ENCODE measurements at places on chromosomes 4 and X.
A peak's percentile ranks its signal among the peaks of the same experiment; 100 is the strongest.

GRCh38 chr4:83852085-83852451 lies 316.2 kb downstream of the GPAT3 start:
- no peak for DNase-seq

GRCh38 chr4:94576210-94576609 lies 124.5 kb downstream of the PDLIM5 start:
- no peak for DNase-seq

- DNase-seq, result no peak
Observed at GRCh38 chr4:98377559-98377958, 116.4 kb downstream of the RAP1GDS1 start.

DNA sequence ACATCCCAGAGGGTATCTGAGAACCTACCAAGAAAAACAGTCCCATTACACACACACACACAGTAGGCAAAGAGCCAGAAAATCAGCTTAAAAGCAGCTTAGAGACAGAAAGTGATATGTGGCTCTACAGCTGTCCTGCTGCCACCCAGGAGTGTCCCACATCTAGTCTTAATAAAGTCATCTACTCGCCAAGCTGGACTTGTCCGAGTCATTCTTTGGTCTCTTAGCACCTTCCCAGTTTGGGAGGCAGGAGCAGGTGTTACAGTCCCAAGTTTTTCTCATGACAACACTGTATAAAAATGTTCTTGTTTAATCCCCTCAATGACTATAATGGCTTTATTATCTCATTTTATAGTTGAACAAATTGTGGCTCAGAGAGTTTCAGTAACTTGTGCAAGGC lies 252.5 kb upstream of the CASK start:
- no peak for DNase-seq

GRCh38 chr4:148057516-148057915 lies 325.6 kb downstream of the ARHGAP10 start:
- no peak for DNase-seq

DNA sequence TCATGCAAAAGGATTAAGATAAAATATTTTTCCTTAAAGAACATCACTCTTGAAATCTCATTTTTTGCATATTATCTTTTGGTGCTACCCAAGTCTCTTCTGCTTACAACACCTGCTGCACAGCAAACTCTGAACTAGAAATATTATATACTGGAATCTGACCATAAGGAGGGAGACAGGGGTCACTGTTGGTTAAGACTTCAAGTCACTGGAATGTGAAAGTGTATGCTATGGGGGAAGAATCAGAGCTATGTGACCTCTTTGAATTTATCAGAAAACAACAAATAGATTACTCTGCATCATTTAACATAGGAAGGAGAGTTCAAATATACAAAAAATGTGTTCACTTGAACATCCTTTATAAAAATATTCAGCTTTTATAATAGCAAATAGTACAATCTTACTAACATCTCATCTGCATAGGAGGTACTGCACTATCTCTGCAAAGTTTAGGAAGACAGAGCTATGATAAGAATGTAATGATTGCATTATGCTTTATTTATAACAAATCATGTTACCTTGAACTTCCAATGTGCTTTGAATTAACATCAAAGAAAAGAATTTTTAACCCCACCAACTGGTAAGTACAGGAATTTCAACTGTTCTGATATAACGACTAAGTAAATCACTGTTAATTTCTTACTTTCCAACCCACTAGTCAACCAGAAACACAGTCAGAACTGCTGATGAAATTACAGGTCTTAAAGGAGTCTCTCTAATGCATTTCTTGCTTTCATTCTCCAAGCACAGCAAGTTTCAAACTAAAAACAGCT lies 69.8 kb downstream of the ZNF827 start:
- no peak for DNase-seq

- no peak for DNase-seq
Observed at GRCh38 chr4:119142833-119143232, 7.2 kb downstream of the MYOZ2 start.

- no peak for DNase-seq
Observed at GRCh38 chrX:56986138-56986537, 9.2 kb downstream of the SPIN3 start.

GRCh38 chr4:80566203-80566872 lies 230.8 kb downstream of the CFAP299 start:
- DNase-seq, result no peak

GRCh38 chr4:32775049-32775448 lies 2054.9 kb downstream of the PCDH7 start:
- DNase-seq, result no peak

DNA sequence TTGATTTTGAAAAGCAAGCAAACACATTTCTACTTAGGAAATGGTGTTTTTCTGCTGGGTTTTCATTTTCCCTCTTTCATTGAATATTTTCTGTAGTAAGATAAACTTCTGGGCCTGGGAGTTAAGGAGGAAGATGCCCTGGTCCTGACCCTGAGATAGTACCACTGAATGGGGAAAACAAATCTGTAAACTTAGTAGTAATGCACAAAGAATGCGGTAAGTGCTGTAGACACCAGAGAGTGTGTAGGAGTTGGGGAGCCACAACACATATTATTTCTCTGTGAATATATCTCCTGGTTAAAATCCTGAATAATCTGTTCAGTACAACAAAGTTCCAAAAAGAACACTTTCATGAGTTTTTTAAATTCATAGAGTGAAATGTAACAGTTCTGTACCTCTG lies 178.3 kb downstream of the MAPK10 start:
- no peak for DNase-seq

DNA sequence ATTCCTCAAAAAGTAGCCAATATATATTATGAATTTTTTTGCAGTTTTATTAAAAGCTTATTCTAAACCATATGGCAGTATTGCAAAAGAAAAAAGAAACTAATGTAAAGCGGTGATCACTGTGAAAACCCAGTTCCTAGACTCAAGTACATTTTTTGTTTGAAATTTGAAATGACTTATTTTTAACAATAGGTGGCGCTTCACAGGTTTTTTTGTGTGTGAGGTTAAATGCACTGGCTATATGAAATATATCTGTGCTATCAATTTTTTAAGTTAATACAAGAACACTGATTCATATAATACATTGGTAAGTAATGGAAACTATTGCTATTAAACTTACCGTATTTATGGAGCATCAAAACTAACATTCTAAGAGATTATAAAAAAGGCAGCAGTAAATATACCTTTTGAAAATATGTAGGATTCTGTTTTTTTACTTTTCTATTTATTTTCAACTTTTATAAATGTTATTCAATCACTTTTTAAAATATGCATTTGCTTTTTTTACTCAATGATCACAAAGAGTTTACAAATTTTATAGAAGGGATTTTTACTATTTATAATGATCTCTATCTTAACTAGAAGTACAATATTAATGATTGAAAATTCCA lies 5.6 kb upstream of the SPRY1 start:
- no peak for DNase-seq

- DNase-seq, result no peak
Observed at GRCh38 chr4:41822325-41822724, 73.8 kb upstream of the PHOX2B start.

DNA sequence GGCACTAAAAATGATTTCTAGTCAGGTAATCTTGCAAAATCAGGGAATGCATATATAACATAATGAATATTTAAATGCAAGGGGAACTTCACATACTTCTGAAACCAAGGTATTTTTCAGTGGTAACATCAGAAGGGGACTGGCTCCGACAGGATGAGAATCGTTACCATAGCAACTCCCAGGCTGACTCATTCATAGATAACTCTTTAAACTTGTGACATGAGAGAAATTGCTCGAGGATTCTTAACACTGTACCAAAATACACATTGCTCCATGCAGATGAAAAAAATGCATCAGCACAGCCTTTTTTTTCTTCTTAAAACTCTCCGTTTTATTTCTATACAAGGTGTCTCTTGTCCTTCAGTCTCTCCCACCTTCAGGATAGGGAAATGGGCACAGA lies 114.3 kb downstream of the GABRB1 start:
- DNase-seq, result no peak

GRCh38 chr4:80560337-80560736 lies 224.8 kb downstream of the CFAP299 start:
- no peak for DNase-seq

GRCh38 chr4:1612278-1613098 lies 71.6 kb downstream of the FAM53A start:
- no peak for DNase-seq

- DNase-seq, result no peak
Observed at GRCh38 chrX:87679849-87680248, 162.2 kb downstream of the KLHL4 start.

GRCh38 chrX:131975851-131976250 lies 47.3 kb upstream of the STK26 start:
- no peak for DNase-seq

DNA sequence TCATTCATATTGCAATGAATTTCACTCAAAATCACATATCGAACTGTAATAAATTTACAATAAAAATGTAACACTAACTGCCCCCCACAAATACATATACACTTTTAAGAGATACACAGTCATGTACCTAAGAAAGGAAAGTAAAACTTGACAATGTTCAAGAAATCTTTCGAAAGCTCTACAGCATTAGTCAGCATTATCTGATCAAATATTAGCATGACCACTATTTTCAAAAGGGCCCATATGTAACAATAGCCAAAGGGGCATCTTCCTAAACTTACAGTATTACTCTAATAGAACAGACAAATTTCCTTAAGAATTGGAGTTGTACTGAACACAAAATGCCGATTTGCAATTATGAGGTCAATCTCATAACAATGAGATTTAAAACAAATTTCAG lies 51.8 kb downstream of the STX18 start:
- no peak for DNase-seq

DNA sequence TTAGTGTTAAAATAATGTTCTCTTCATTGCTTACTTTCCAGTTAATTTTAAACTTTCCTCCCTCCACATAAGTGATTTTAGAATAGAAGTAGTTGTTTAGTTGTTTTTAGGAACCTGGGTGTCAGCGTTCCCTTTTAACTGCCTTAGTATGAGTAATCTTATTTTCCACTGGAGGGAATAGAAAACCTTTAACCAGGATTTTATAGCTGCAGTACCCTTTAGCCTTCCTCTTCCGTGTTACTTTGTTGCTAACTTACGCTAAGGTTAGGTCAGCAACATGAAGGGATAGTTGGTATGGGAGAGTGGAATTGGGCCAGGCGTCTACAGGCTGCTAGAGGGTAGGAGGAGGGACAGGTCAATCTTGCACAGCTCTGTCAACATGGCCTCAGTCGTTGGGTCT lies 31.5 kb downstream of the SMS start:
- no peak for DNase-seq

GRCh38 chrX:47573341-47574075 lies 8.7 kb upstream of the TIMP1 start:
- peak; percentile 80 for DNase-seq

- no peak for DNase-seq
Observed at GRCh38 chr4:142155347-142155746, 519.0 kb downstream of the IL15 start.

DNA sequence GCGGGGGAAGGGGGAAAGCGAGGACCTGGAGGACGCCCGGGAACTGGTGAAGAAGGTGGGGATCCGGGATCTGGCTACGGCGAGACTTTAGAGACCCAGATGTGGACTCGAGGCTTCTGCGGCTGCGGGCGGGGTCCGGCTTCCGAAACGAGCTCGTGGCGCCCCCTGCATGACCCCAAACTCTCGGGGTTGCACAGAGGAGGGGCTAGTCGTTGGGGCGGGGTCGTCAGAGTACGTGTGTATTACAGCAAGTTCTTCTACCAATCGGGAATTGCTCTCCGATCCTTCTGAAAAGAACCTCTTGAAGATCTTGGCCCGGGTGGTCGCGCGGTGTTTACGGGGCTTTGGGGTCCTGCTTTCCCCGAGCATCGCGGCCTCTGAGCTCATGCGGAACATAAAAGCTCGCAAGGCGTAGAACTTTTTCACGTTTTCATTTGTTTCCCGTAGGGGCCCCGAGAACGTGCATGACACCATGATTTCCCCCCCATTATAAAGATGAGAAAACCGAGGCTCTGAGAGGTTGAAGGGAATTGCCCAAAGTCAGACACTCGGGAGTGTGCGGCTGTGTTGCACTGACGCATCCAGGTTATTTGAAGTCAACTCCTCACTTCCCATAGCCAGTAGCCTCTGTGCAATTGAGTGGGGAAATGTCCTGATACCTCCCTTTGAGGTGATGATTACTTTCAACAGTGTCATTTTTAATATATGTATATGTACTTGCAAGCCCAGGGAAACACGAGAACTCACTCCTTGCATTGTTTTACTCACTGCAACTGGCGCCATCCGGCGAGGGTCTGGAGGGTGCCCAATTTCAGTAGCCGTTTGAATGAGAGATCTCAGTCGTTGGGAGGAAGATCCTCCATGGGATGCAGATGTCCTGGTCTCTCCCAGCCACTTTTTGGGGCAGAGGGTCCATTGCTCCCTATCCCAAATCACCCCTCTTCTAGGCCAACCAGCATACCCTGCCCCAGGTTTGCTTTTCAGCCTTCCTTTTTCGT lies at the start of gene BEND4:
Gene BEND4 (minus strand): TSS at position 149 of the 998 bp plus-strand sequence. CDS start 512 bp downstream, outside the sequence.
- DNase-seq, result no peak

GRCh38 chr4:52911684-52912294 lies 49.7 kb downstream of the RASL11B start:
- no peak for DNase-seq

DNA sequence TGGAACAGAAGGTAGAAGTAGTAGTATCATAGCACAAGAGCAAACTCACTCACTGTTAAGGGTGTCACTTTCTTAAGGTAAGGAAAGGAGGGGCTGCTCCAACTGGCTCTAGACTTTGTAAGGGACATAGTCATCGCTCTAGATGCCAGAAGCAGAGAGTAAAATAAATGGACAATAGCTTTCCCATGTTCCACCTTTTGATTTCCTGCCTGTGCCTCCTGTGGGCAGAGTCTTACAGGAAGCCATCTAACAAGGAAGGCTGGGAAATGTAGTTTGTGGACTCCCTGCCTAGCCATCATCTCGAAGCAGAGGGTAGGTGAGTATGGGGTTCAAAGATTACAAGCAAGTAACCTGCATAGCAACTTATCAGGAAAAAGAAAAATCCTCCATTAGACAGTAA lies 1.7 kb upstream of the METTL14 start:
- DNase-seq, result no peak

DNA sequence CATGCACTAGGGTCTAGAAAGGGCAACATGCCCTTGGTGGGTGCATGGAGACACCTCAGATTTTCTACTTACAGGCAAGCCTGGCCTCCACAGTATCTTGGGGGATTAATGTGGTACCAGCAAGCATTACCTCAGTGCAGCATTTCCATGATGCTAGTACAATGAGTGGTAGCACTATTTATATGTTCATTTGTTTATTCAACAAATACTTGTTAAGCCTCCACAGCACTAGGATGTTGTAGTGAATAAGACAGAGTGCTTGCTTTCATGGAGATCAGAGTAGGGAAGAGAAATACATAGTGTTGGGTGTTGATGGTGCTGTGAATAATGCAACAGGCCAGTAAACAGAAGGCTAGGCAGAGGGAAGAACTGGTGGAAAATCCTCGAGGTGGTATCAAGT lies 133.4 kb downstream of the KLHL8 start:
- DNase-seq, result no peak

GRCh38 chr4:4338210-4339001 lies 48.4 kb downstream of the ZBTB49 start:
- no peak for DNase-seq

Data from left forelimb (tissue), 1 donor.